Keratinocyte (primary cell): ENCODE measurements at places on chromosomes 13 and 19.

GRCh38 chr13:102839462-102839861 lies 6.4 kb upstream of the ERCC5 start:
- H3K4me3 ChIP-seq = no peak overlapping the region
- no peak overlapping the region for H3K27ac ChIP-seq
- H3K27me3 ChIP-seq = no peaks in the 10 kb centered on the region
- H3K36me3 ChIP-seq = no peaks in the 10 kb centered on the region
- no peak for DNase-seq

DNA sequence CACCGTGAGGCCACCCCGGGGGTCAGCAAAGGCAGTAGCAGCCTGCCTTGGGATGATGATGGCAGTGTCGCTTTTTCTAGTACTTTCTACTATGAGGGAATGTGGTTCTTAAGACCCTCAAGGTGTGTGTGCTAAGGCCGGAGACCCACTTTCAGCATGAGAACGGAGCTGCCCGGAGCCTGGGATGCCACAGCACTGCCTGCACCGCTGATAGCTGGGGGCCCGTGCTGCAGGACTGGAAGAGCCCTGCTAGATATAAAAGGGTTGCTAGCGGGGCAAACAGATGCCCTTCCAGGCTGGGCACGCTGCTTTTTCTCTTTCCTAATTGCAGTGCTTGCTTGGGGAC lies 14.5 kb downstream of the PLIN4 start:
- no peaks in the 10 kb centered on the region for H3K27me3 ChIP-seq
- peaks cover 8% of the 10 kb centered on the region for H3K4me1 ChIP-seq
- no peak overlapping the region for H3K4me3 ChIP-seq
- DNase-seq = no peak

- no peak for DNase-seq
- H3K27me3 ChIP-seq = no peaks in the 10 kb centered on the region
- peaks cover 2% of the 10 kb centered on the region for H3K4me1 ChIP-seq
- no peaks in the 10 kb centered on the region for H3K36me3 ChIP-seq
Observed at GRCh38 chr13:42355092-42355485, 83.1 kb downstream of the AKAP11 start.

GRCh38 chr19:45114116-45114515 lies 21.1 kb downstream of the PPP1R37 start:
- H3K36me3 ChIP-seq = peaks cover 2% of the 10 kb centered on the region
- H3K4me1 ChIP-seq = no peaks in the 10 kb centered on the region
- H3K27ac ChIP-seq = no peak overlapping the region

DNA sequence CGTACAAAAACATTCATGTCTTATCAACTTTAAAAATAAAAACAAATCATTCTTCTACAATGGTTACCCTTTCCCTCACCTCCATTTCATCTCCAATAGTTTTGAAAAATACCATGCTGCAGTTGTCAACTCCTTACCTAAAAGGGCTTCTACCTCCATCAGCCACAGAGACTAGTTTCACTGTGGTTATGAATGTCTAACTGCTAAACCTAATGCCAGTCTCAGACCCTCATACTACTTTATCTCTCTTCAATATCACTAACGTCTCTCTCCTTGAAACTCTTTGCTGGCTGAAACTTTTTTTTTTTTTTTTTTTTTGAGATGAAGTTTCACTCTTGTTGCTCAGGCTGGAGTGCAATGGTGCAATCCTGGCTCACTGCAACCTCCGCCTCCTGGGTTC lies 27.1 kb downstream of the LNX2 start:
- H3K27ac ChIP-seq = no peak overlapping the region
- H3K27me3 ChIP-seq = no peaks in the 10 kb centered on the region
- H3K36me3 ChIP-seq = no peaks in the 10 kb centered on the region
- no peaks in the 10 kb centered on the region for H3K4me1 ChIP-seq
- no peak overlapping the region for H3K4me3 ChIP-seq
- DNase-seq = no peak

DNA sequence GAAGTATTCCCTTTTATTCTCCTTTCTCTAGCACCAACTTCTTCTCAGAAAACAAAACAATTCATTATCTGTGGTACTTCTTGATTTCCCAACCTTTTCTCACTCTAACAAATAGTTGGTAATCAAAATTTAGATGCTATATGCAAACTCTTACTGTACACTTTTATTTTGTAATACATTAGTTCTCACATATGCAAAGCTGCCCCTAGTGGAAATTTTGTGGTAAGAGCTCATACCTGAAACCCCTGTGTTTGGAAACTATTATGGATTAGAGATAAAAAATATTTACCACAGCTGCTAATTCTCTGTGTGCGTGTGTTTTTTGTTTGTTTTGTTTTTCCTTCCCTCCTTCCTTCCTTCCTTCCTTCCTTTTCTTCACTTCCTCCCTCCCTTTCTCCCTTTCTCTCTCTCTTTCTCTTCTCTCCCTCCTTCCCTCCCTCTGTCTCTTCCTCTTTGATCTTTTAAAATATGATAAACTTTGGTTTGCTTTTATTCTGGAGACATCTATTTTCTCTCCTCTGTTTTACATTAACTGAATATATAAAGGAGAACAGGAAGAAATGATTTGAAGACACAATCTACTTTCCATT lies 537.4 kb downstream of the SLITRK6 start:
- no peak overlapping the region for H3K4me3 ChIP-seq
- peaks cover 21% of the 10 kb centered on the region for H3K4me1 ChIP-seq
- no peaks in the 10 kb centered on the region for H3K27me3 ChIP-seq
- H3K27ac ChIP-seq = no peak overlapping the region

- H3K27me3 ChIP-seq = no peaks in the 10 kb centered on the region
- H3K4me3 ChIP-seq = no peak overlapping the region
- DNase-seq = no peak
- no peaks in the 10 kb centered on the region for H3K4me1 ChIP-seq
- no peaks in the 10 kb centered on the region for H3K36me3 ChIP-seq
Observed at GRCh38 chr13:86681223-86681622, 882.0 kb upstream of the SLITRK6 start.

DNA sequence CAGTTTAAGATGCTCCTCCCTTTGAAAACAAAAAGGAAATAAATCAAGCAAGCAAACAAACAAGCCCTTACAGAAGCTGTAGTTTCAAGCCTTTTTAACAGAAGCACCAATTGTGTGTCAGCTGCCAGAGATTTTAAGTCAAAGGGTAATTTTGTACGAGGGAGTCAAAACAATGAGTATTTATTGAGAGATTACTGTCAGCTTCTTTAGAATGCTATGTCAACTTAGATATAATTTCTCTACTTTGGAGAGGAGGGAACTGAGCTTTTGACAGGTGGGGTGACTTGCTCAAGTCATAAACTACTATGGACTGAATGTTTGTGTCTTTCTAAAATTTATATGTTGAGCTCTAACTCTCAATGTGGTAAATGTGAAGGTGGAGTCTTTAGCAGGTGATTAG lies 10.5 kb upstream of the CBY2 start:
- H3K36me3 ChIP-seq = no peaks in the 10 kb centered on the region
- no peak overlapping the region for H3K27ac ChIP-seq
- H3K4me1 ChIP-seq = no peaks in the 10 kb centered on the region
- no peak overlapping the region for H3K4me3 ChIP-seq
- DNase-seq = no peak

GRCh38 chr13:97387890-97388289 lies 46.1 kb upstream of the RAP2A start:
- peaks cover 14% of the 10 kb centered on the region for H3K36me3 ChIP-seq
- DNase-seq = no peak
- H3K27me3 ChIP-seq = no peaks in the 10 kb centered on the region
- H3K4me3 ChIP-seq = no peak overlapping the region
- no peaks in the 10 kb centered on the region for H3K4me1 ChIP-seq

DNA sequence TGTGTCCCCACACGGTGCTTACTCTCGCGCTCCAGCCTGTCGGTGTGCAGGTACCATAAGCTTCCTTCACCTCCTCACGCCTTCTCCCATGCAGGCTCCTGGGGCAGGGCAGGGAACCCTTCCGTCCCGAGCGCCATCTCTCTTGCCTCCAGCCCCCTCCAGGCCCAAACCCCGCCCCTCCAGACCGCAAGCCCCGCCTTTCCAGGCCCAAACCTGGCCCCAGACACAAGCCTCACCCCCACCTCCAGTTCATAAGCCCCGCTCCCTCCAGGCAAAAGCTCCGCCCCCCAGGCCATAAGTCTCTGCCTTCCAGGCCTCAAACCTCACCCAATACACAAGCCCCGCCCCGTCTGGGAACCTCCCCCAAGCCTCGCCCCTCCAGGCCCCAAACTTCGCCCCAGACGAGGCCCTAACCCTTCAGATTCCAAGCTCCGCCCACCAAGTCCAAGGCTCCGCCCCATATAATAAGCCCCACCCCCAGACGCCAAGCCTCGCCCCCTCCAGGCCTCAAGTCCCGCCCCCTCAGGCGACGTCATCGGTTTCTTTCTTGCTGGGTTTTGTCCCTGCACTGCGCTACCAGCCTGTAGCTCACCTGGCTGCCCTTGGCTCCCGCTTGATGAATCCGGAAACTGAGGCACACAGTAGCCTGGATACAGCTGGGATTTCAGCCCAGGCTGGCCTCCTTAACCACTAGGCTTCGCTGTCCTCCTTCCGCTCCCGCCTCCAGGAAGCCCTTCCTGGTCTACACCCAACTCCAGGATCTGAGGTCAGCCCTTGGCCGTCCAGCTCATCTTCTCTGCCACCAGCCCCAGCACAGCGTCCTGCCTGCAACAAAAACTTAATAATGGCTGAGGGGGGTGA lies 16.1 kb downstream of the MKNK2 start:
- H3K4me1 ChIP-seq = peaks cover 15% of the 10 kb centered on the region
- H3K4me3 ChIP-seq = no peak overlapping the region
- DNase-seq = no peak
- no peaks in the 10 kb centered on the region for H3K27me3 ChIP-seq
- H3K27ac ChIP-seq = no peak overlapping the region

- H3K36me3 ChIP-seq = peaks cover 3% of the 10 kb centered on the region
- no peak overlapping the region for H3K27ac ChIP-seq
- no peaks in the 10 kb centered on the region for H3K27me3 ChIP-seq
- H3K4me3 ChIP-seq = no peak overlapping the region
- no peaks in the 10 kb centered on the region for H3K4me1 ChIP-seq
Observed at GRCh38 chr19:36093146-36093662, 17.7 kb upstream of the OVOL3 start.

DNA sequence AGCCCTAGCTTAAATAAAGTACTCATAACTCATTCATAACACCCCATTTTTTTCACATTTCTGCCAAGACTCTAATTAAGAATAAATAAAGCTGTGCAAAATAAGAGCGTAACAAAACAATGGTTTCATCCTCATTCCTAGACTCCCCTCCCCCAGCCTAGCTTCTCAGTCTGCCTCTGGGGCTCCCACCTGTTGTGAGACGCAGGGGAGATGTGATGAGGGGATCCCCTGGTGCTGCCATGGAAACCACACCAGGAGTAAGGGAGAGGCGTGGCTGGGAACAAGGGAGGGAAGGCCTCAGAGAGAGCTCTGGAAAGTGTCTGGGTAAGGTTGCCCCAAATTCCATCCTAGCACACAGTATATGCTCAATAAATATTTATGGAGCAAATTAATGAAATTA lies 93.3 kb upstream of the USP29 start:
- H3K4me1 ChIP-seq = no peaks in the 10 kb centered on the region
- H3K36me3 ChIP-seq = no peaks in the 10 kb centered on the region
- no peak overlapping the region for H3K4me3 ChIP-seq
- H3K27ac ChIP-seq = no peak overlapping the region
- H3K27me3 ChIP-seq = no peaks in the 10 kb centered on the region

DNA sequence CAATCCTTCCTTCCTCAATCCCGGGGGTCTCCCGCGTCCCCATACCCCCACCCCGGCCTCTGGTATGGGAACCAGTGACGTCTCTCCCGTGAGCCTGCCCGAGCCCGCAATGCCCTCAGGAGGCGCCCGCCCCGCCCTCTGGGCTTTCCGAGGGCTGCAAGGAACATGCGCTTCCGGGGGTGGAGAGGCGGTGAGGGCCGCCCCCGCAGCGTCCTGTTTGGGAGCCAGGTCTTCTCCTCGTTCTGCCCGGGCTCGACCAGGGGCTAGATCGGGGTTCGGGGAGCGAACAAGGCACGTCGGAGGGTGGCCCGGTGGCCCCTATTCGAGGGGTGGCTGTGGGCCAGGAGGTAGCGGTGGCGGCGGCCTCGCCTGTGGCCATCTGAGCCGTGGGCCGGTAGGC lies 6.6 kb upstream of the TEX101 start:
- no peaks in the 10 kb centered on the region for H3K36me3 ChIP-seq
- DNase-seq = no peak
- H3K4me1 ChIP-seq = no peaks in the 10 kb centered on the region
- no peak overlapping the region for H3K4me3 ChIP-seq

- H3K4me3 ChIP-seq = no peak overlapping the region
- no peak overlapping the region for H3K27ac ChIP-seq
- no peaks in the 10 kb centered on the region for H3K4me1 ChIP-seq
Observed at GRCh38 chr13:77150651-77151050, 123.7 kb upstream of the FBXL3 start.

DNA sequence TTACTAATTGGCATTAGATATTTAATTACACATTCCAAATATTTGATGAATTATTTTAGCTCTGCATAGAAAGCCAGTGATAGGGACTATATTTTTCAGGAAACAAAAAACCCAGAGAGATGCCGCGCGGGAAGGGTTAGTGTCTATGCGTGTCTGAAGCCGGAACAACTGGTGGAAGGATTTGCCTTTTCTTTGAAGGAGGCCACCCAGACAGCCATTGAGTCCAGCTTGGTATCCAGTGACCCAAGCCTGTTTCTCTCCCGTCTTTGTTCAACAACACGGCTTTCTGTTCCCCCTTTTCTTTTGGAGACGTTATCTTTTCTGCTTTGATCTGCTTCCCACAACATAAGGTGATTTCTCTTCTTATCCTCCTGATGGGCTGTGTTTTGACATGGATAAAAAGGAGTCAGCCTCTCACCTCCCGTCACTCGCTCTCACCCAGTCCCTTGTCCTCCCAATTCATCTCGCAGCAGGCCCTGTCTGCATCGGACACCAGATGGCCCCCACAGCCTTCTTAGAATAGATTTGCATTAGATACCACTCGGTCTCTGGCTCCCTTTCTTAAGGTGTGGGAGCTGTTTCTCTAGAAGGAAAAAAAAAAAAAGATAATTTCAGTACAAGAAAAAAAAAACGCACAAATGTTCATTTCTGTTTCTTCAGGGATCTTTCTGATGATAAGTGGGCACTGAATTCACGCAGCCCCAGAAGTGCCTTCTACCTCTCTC lies 361.8 kb downstream of the ZNF536 start:
- no peak overlapping the region for H3K4me3 ChIP-seq
- no peak for DNase-seq
- H3K36me3 ChIP-seq = no peaks in the 10 kb centered on the region

GRCh38 chr19:41249707-41250423 lies 14.3 kb upstream of the HNRNPUL1 start:
- H3K4me1 ChIP-seq = no peaks in the 10 kb centered on the region
- no peak for DNase-seq
- H3K27ac ChIP-seq = no peak overlapping the region
- no peaks in the 10 kb centered on the region for H3K27me3 ChIP-seq
- no peak overlapping the region for H3K4me3 ChIP-seq

GRCh38 chr19:46040952-46041500 lies at the start of gene IGFL4:
Gene IGFL4 (minus strand): TSS chr19:46041002. CDS start chr19:46040962, 40 bp downstream.
- H3K4me3 ChIP-seq = no peak within 1 kb of the TSS
- DNase-seq = no peak
- H3K36me3 ChIP-seq = no peaks in the 10 kb centered on the region
- H3K4me1 ChIP-seq = peaks cover 24% of the 10 kb centered on the region
- H3K27me3 ChIP-seq = peaks cover 72% of the 10 kb centered on the region

DNA sequence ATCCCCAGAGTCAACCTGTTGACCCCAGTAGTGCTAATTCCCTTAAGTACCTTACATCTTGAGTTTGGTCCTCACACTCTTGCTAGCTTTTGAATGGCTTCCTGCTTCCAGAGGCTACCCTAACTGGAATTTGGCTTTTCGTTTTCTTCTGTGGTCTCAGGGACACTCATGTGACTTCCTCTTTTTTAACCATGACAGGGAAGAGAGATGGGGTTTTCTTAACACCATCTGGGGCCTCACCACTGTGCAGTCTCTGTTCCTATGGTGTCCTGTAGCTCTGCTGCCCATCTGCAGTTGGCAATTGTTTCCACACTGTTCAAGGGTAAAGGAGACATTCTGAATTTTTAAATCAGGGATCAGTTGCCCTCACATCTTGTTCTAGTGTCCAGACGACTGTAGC lies 66.7 kb downstream of the SLC10A2 start:
- H3K27ac ChIP-seq = no peak overlapping the region
- no peaks in the 10 kb centered on the region for H3K27me3 ChIP-seq
- peaks cover 3% of the 10 kb centered on the region for H3K4me1 ChIP-seq
- no peaks in the 10 kb centered on the region for H3K36me3 ChIP-seq
